ENCODE measurements at places on chromosomes 13 and 19.

DNA sequence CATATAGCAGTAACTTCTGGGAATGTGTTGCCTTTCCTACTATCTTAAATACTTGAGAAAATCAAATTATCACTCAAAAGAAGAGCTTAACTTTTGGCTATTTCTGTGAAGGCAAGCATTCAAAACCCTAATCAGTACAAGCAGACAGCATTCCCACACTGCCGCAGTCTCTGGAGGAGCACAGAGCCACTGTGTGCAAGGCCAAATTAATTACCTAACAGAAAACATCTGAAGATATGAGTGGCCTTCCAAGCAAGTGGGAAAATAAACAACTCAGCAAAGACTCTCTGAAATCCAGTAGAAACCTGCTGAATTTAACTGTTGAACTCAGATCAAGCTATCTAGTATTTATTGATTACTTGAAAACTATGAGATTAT, 68.2 kb downstream of the COL4A1 start:
- DNase-seq = no peak

DNA sequence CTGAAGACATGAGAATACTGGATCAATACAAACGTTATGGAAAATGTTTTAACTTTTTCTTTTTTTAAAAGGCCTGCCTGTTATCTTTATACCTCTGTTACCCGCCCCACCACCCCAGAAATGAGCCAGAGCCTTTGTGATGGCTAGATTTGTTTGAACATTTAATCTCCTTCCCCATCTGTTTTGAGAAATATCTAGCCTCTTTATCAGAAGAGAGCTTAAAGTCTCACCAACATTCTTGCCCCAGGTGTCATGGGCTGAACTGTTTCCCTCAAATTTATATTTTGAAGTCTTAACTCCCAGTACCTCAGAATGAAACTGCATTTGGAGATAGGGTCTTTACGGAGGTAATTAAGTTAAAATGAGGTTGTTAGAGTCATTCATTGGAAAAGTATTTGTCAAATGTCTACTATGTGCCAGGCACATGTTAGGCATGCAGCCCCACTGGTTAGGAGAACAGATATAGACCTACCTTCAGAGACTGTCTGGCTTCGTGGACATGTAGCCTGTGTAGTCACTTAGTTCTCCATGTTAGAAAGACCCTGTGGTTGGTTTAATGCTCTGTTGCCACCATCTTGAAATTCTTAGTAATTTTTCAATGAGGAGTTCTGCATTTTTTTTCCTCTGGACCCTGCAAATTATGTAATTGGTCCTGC, 6.3 kb upstream of the RB1 start:
- no peak for DNase-seq

DNA sequence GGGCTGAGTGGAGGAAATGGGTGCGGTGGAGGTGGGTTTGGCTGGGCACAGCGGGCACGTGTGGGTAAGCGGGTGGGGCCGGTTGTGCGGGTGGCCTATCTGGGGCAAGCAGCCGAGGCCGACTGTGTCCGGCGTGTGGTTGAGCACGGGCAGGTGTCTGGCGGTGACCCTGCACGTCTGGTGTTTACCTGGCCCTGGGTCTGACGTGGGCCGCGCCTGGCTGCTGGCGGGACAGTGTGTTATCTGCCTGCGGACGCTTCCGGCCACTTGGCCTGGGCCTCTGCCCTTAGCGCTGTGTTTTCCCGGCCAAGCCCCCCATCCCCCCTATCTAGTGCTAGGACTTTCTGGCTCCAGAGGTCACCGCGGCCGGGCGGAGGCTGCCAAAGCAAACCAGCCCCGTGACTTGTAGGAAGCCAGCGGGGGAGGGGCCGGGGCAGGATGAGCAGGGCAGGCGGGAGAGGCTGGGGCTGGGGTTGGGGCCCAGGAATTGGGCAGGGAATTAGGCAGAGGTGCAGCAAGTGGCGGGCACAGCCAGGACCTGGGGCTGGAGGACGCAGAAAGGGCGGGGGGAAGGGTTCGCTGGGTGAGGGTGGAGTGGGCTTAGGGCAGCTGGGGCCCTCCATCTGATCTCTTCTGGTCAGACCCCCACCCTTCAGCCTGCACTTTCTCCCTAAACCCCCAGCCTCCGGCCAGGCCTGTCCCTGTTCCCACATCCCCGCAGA, 534 bp upstream of the HPN start:
- peak; percentile 70 for DNase-seq

DNA sequence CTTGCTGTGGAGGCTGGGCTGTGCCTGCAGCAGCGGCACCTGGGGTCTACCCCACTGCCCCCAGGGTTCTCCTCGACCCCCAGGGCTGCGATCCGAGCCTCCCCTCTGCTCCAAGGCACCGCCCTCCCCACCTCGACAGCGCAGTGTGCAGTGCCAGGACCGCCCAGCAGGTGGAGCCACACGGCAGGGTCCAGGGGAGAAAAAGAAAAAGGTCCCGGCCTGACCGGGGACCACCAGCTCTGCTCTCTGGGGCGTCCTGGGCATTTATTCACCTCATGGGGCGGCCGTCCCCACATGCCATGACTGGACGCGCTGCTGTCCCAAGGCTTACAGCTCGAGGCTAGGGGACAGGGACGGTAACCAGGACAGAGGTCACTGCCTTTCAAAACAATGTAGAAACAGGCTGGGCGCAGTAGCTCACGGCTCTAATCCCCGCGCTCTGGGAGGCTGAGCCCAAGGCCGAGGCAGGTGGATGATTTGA, 10.6 kb downstream of the REXO1 start:
- DNase-seq = peak; percentile 87

GRCh38 chr19:6873708-6874431, 13.5 kb upstream of the ADGRE1 start:
- no peak for DNase-seq

- DNase-seq = no peak
These were observed 143.4 kb downstream of the CYSLTR2 start for GRCh38 chr13:48797127-48797526.

GRCh38 chr13:25727250-25727649, 324.6 kb downstream of the SHISA2 start:
- DNase-seq = no peak

DNA sequence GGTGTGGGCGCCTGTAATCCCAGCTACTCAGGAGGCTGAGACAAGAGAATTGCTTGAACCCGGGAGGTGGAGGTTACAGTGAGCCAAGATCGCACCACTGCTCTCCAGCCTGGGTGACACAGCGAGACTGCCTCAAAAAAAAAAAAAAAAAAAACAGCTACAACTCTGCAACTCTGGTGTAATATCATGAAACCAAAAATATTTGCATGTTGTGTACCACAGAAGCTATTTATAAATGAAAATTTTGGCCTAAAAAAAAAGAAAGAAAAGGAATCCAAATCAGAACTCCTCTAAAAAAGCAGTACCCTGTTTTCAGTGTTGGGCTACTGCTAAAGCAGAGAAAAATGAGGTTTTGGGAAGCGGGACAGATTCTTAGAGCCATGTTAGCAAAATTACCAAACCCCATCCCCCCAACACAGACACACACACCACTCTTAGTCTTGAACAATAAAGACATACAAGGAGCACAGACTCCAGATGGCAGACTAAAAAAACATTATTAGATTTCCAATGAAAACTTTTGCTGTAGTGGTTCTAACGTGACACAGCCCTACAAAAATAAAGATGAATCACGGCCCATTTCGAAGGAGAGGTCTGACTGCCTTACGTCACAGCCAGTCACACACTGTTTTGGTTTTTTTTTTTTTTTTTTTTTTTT, 51.5 kb downstream of the INSR start:
- no peak for DNase-seq
